ENCODE measurements at places on chromosomes 16 and 17. TPM values are rescaled to one million over a fixed set of nuclear protein-coding genes. Genes with fewer than 3 reads are reported as not detected.
A peak's percentile ranks its signal among the peaks of the same experiment; 100 is the strongest.

DNA sequence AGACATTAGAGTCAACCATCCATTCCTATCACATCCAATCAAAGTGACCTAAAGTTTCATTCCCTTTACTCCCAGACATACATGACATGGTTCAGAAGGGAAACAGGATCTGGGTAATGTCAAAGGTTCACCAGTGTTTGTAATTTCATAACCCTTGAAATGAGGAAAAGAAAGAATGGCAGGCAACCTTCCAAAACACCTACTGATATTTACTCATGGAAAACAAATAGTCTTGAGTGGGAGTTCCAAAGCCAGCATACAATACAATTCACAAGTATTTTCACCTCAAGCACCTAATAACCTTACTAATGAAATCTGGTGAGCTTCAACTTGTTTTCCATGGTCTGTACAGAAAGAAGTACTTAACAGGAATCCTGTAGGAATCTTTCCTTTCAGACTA lies 72.5 kb upstream of the AXIN2 start:
- DNase-seq = no peak

GRCh38 chr17:61722398-61722797 lies 131.4 kb upstream of the NACA2 start:
- no peak for DNase-seq

- DNase-seq = no peak
Measured at GRCh38 chr17:13993106-13993505, 76.2 kb upstream of the COX10 start.

GRCh38 chr17:73196500-73196899 lies 3.6 kb downstream of the COG1 start:
- DNase-seq = peak; percentile 39

Gene RPRML
- total RNA-seq = not detected

DNA sequence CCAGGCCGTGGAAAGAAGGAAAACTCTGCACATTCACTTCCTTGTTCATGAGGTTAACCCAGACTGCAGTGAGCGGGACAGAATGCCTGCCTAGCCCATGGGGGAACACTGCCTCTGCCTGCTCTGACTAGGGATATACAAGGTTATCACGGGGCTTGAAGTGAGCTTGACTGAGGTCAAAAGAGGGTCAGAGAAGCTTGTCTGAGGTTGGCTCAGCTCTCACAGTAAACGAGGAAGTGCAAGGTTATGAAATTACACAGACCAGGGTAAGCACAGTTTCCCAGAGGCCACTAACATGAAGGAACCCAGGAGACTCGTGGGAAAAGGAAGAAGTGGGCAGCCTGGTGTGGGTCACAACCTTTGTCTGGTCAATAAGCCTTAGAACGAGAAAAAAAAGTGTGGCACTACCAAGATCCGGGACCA lies 28.7 kb downstream of the HIC1 start:
- no peak for DNase-seq

Gene PRPSAP2
- total RNA-seq = 13.8 TPM

DNA sequence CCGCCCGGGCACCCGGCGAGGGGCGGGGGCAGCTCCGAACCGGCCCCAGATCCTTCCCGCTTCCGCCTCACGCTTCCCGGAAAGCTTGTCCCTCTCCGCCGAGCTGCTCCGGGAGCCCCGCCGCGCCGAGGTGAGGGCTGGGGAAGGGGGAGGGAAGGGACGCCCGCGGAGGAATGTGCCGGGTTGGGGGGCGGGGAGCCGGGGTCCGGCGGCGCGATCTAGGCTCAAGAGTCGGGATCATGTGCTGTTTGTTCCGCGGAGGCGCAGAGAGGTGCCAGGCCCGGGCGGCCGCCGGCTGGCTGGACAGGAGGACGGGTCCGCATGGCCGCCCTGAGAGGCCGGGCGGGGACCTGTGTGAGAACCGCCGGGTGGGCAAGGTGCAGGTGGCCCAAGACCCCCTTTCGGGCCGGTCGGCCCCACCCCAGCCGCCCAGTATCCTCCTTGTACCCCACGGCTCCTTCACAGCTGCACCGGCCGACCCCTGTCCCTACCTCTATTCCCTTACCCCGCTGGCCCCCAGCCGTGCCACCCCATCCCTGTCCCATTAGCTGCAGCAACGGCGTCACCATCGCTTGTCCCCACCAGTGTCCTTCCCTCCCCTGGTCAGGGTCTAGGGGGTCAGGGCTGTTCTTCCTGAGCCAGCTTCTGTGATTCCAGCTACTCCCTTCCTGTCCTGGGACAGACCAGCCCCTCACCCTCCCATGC lies 429 bp downstream of the KIF1C start:
- DNase-seq = peak; percentile 33

Gene TNK1
- 2.1 TPM for total RNA-seq

Gene RHOT1
- total RNA-seq = 46.6 TPM

GRCh38 chr17:18160128-18160856 lies 23.3 kb upstream of the ALKBH5 start:
- no peak for DNase-seq

DNA sequence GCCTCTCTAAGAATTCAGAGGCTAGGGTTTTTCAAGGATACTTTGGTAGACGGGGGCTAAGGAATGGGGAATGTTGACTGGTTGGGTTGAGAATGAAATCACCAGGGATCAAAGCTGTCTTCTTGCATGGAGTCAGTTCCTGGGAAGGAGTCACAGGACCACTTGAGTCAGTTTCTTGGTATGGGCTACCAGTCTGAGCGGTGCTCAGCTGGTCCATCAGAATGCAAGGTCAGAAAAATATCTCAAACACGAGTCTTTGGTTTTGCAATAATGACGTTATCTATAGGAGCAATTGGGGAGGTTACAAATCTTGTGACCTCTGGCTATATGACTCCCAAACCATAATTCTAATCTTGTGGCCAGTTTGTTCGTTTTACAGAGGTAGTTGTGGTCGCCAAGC lies 18.4 kb downstream of the CHD9NB start:
- DNase-seq = no peak

Gene PLA2G10
- total RNA-seq = not detected

- no peak for DNase-seq
Measured at GRCh38 chr16:89637379-89637778, 20.1 kb downstream of the CHMP1A start.

GRCh38 chr17:7803981-7804380 lies 30.0 kb upstream of the KDM6B start:
- no peak for DNase-seq

DNA sequence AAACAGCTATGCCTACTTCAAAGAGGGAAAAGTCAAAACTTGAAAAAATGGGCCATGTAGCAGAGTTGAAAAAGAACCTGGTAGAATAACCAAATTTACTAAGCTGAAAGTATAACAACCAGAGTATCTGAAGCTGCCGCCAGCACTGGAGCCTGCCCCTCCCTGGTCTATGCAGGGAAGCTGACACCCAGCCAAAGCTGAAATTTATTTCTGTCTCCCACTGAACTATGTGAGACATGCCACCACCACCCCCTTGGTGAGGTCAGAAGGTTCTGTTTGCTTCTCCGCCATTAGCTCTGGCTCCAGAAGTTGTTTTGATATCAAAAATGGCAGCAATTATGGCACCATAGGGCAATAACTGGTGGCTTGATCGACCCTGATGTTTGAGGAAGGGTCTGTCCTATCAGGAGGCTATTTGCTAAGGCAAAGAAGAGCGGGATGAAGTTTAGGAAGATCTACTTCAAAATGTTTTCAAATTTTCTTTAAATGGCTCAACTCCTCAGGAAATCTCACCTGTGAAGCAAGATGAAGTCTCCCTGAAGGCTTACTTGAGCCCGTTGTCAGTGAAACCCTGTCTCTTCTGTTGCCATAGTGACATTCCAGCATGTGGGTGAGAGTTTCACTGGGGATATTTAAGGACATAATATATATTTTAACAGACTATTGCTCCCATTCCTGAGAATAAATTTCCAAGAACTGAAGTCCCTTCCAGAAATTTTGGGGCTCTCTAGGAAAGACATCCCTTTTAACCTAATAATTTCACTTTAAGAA lies 122.0 kb downstream of the COPRS start:
- no peak for DNase-seq

- no peak for DNase-seq
Measured at GRCh38 chr16:49537924-49538459, 164.4 kb downstream of the C16orf78 start.

- DNase-seq = no peak
Measured at GRCh38 chr16:69195369-69196029, 8.5 kb downstream of the SNTB2 start.

DNA sequence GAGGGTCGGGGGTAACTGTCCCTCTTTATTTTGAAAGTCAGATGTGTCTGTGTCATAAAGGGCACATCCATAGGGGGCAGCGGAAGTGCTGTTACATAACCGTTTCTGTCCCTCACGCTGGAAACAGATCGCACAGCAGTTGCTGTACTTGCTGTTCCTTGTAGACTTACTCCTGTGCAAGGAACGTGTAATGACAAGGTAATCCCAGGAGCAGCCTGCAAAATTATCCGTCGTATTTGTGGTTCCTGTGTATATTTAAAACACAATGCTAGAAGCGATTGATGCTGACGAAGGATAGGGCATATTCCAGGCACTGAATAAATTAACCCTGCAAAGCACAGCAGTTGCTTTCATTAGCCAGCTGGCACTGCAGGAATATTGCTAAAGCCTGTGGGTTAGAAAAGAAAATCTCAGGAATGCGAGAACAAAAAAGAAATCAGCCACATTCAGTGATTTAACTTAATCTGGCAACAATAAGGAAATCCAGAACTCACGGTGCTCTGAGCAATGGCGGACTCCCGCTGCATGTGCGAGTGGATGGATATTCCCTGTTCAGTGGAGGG lies 76.2 kb downstream of the SPECC1 start:
- no peak for DNase-seq

DNA sequence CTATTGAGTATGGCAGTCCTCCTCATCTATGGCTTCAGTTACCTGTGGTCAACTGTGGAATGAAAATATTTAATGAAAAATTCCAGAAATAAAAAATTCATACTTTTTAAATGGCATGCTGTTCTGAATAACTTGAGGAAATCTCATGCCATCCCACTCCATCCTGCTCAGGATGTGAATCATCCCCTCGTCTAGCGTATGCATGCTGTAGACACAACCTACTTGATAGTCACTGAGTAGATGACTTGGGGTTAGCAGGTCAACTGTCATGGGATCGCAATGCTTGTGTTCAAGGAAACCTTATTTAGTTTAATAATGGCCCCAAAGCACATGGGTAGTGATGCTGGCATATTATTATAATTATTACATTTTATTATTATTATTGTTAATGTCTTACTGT lies 4.8 kb upstream of the VAC14 start:
- no peak for DNase-seq

DNA sequence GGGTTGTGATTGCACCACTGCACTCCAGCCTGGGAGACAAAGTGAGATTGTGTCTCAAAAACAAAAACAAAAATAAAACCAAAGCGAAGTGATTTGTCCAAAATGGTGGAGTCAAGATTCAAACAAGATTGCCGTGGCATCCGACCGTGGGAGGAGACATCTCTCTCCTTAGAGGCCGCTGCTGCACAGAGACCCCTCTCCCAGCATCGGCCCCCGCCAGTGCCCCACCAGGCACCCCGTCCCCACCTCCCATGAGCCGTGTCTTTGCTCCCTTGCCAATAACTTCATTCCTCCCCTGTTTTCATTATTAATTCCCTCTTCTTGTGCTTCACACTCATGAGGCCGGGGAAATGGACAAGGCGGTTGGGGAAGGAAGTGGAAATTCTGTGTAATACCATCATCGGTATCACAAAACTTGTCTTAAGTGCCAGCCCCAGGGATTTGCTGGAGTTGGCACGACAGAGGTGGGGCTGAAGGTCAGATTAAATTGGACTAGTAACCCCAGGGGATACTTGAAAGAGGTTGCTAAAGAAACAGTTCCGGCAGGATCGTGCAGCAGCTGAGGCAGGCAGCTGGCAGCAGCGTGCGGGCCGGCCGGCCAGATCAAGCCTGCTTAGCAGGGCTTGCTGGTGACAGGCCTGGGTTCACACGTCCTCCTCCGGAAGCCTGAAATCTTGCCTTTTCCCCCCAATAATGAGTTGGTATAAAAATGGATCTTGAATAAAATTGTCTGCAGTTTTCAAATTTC lies 66.8 kb downstream of the RTN4RL1 start:
- no peak for DNase-seq

GRCh38 chr16:50778284-50779163 lies 36.6 kb downstream of the CYLD start:
- no peak for DNase-seq

Gene ADAMTS18
- total RNA-seq = 0.65 TPM

DNA sequence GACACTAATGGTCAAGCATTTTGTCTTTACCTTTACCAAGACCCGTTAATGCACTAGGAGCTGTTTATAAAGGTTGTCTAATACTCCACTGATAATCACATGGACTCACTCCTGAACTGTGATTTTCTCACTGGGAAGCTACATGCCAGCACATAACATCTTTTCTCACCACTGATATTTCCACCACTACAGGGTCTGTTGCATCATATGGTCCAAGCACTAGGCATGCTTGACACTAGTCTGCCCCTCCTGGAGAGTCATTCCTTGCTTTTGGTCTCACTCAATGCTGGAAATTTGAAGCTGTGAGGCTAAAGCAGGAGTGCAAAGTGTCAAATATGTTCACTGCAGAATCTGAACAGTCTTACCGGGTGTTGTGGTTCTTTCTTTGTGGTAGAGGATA lies 1576.8 kb downstream of the CDH8 start:
- DNase-seq = no peak

- DNase-seq = no peak
Measured at GRCh38 chr17:63571632-63572310, 21.5 kb downstream of the DCAF7 start.

DNA sequence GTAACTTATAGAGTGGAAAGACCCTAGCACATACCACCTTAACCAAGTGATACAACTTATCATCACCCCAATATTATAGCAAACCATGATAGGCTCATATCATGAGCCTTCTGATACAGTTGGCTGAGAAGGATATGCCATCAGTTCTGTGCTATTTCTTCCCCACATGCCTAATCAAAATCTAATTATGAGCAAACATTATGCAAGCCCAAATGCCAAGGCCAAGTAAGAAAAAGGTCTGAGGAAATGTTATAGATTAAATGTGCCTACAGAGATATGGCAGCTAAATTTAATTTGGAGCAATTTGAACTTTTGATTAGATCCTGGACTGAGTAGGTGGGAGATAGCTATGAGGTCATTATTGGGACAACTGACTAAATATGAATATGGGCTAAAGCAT lies 225.9 kb upstream of the PMFBP1 start:
- no peak for DNase-seq

DNA sequence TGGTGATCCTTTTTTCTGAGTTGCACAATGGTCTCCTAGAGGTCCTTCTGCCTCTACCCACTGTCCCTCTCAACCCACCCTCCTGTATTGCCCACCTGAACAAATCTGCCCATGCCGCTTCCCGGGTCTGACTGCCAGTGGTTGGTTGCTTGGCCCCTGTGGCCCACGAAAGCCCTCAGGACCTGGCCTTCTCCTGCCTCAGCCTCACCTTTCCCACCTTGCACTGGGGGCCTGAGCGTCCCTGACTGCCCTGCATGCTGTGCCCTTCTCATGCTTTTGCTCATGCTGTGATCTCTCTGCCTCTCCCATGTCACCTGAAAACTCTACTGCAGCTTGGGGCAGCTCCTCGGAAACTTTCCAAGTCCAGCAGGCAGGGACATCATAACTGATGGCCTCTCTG lies 13.8 kb upstream of the KDM6B start:
- no peak for DNase-seq

Gene GP1BA
- not detected for total RNA-seq
